ENCODE measurements at places on chromosomes 4 and X.

GRCh38 chr4:171759274-171759673 lies 53.9 kb upstream of the GALNTL6 start:
- DNase-seq = no peak

DNA sequence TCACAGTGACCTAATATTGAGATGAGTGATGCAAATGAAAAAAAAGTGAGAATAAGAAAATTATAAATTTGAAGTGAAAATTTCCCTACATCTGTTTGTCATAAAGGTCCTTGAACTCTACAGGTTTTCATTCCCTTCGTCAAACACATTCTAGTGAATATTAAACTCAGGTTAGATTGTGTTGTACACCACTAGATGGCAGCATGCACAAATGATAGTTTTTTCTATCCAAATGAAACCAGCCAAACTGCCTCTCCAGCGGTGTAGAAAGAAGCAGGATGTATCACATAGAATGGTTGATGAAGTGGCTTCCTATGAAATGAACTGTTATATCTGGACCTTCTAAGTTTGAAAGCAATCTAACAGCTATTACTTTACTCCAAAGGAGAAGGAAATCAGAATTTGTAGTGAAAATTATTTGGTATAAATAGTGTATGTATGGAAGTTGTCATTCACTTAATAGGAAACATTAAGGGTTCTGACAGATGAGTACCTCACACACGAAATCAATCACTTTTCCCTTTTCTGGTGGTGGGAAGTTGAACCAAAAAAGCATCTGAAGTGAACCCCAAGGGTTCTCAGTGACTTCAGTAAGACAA lies 382.7 kb downstream of the UNC5C start:
- peak; percentile 76 for DNase-seq

DNA sequence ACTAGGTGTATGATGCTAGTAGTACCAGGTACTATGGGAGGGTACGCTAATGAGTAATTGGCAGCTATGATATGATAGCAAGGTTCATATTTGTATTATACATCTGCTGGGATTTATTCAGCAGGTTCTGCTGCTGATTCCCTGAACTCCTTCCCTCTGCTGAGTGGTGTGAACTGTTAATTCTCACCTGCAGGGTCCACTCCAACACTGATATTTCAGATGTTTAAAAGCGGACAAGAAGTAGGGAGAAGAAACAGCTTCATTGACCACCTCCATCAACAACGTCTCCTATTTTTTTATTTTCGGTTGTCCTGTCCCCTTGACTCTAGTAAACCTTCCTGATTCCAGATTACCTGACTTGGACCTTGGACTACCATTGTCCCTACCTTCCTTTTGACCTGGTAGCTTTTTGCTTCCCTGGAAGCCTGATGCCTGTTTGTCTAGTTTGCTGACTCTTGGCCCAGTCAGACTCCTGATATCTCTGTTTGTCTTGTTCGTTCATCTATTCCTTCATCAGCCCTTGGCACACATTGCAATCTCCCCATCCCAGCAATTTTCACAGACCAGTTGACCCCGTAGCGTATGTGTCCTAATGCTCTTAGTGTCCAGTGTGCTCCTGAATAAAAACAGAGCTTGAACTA lies 34.0 kb upstream of the RNF128 start:
- DNase-seq = peak; percentile 66

DNA sequence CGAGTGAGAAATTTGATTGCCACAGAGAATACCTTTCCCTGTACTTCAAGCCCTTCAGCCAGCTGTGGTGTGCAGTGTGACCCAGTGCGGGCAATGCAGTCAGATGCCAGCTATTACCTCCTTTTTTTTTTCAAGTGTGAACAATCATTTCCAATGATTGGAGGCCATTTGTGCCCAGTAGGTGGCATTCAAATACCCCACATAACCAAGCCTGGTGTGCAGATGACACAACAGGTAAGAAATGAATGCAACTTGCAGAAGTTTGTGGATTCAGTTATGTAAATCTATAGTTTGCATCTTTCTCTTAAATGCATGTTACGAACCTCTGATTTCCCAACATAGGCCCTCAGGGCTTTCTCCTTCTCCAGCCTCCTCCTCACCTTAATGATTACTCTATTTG lies 98.0 kb downstream of the CLCN4 start:
- DNase-seq = peak; percentile 14

DNA sequence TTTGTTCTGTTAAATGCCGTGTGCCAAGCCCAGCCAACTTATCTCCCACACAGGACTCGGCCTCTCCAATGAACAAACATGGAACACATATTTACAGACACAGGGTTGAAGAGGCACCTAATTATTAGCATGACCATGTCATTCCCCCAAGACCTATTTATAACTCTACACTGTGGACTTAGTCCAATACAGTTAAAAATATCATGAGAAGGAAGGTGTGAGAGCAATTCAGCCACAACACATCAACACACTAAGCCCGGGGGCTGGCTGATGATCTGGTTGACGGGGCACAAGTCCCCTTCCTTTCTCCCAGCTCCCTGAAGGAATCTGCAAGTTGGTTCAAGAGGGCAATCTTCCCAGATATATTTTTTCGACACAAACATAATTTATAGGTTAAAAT lies 28.1 kb downstream of the MANBA start:
- no peak for DNase-seq

DNA sequence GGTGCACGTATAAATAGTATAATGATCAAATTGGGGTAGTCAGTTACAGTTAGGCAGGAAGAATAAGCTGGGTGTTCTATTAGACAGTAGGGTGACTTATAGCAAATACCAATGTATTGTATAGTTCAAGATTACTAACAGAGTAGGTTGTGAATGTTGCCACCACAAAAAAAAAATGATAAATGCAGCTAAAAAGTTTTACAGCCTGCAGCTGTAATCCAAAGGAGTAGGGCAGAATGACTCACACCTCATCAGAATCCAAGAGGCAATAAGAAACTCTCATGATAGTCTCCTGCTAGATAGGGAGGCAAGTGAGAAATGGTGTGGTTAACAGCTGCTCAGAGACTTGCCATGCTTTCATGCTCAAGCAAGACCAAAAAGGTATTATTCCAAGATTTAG lies 19.6 kb upstream of the TCEAL4 start:
- DNase-seq = no peak

DNA sequence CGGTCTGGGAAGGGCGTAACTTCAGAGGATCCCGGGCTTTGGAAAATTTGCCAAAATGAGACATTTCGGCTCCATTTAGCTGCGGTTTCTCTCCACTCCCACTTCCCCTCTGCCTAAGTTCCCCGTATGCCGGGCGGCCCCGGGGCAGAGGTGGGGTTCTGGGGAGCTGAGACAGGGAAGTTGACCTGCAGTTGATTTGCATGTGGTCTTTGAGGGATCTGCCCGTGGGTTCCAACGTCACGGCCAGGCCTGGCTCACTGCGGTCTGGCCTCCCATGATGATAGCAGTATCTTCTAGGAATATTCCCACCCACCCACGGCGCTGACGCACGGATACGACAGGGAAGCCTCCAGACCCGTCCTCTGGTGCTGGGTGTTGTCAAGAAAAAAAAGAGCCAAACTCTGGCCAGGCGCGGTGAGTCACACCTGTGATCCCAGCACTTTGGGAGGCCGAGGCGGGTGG lies 27.3 kb upstream of the CRLF2 start:
- no peak for DNase-seq

- DNase-seq = no peak
These were observed 4.7 kb upstream of the HELT start for GRCh38 chr4:185013417-185014125.

DNA sequence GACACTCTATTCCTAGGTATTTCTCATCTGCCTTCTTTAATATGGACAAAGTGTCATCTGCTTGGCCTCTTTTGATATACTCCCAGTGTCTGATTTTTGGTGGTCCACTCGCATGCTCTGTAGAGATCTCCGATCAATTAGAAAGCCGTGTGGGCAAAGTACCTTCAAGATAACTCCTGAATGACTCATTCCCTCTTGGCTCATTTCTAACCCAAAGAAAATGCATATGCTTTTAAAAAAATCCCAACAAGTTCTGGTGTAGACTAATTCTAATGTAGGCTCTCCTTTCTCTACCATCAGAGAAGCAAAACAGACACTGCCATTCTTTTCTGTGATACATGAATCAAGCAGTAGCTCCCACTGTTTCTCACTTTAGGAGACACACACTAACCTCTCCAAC lies 714.9 kb upstream of the ADGRL3 start:
- no peak for DNase-seq

- DNase-seq = no peak
These were observed 312.8 kb upstream of the SMIM31 start for GRCh38 chr4:164441109-164441508.

DNA sequence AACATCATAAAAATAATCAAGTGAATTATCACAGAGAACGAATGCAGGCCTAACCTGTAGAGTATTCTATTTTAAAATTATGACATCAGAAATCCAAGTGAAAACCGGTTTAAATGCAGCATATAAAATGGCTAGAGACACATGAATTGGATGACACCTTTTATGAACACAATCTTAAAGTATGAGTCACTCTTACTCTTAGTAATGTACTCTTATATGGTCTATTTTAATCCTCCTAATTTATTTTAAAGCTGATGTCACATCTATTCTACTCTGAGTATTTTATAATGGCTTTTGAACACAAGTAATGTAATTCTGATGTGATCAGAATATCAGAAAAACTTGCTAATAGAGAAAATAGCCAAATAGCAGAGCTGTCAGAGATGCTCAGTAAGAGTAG lies 161.4 kb upstream of the RADX start:
- DNase-seq = no peak

GRCh38 chr4:145176641-145177432 lies 3.6 kb downstream of the OTUD4 start:
- DNase-seq = no peak

DNA sequence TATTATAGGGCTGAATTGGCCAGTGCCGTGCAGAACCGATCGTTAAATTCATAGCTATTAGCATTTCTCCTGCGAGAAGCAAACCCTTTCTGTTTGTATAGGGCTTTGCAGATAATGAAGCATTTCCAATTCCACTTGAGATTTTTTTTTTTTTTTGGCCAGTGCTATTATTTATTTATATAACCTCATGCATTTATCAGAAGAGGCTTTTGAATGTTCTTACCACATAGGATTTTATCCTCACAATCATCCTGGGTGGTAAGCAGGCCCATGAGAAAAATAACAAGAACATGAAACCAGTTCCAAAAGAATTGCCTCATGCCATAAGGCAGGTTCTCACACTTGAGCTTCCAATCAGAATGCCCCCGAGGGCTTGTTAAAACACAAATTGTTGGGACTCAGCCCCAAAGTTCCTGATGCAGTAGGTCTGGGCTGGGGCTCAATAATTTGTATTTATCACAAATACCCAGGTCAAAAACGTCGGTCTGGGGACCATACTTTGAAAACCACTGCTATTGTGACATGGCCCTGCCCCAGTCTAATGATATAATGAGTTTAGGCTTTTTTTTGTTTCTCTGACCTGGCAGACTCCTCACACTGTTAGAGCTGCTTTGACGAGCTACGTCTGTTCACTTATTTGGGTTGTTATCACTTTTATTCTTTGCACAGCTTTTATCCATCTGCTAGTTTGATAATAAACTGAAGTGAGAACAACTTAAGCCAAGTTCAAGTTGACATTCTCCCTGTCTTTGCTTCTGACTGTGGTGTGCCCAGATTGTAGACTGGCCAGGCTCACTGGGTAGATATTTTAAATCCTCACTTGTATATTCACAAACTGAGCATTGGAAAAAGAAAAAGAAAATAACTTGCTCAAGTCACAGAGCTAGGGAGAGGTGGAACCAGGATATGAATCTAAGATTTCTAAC lies 20.1 kb downstream of the SUPT20HL1 start:
- no peak for DNase-seq

DNA sequence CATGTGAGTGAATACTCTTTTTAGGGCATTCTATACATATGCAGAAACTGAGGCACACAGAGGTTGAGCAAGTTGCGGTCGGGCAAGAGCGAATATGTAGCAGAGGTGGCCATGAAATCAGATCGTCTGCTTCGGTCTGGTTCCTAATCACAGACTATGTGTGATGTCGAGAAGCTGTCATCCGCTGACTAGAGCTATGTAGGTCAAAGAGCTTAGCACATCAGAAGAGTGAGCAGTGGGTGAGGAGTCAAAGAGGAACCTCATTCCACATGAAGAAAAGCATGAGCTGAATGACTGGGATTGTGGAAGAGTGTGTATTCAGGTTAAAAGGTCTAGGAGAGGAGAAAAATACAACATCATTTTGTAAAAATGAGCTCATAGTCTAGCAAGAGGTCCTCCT lies 19.0 kb downstream of the GAB3 start:
- no peak for DNase-seq

- peak; percentile 69 for DNase-seq
These were observed 15.1 kb downstream of the SLC2A9 start for GRCh38 chr4:10006231-10006600.

DNA sequence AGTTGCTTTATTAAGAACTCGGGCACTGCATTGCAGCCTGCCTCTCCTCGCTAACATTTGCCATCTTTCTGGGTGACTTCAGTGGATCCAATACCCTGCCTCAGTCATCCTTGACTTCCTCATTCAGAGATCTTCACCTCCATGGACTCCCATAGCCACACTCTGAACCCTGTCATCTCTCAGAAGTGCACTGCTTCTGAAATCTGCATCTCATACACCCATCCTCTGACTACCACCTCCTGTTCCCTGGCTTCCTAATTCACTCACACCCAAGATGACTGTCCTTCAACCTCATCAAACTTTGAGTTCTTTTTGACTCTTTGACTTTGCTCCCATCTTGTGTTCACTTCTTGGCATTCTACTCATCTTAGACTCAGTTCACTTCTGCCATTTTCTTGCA lies 25.3 kb upstream of the CYBB start:
- no peak for DNase-seq

DNA sequence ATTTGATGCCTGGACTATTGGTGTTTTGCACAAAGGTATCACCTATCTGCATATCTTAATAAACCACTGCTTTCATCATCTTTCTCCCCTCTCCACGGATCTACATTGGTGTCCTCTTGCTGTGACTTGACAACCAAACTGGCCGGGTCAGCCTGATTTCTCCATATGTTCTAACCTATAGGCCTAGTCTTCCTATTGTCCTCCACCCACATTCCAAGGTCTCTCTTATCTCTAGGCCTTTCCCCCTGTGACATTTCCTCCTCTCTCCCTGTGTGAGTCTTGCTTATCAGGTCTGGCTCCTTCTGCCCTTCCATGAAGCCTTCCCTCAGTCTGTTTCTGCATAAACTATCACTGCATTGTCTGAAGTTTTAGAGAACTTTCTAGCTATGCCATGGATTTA lies 33.7 kb downstream of the ARHGAP24 start:
- no peak for DNase-seq

DNA sequence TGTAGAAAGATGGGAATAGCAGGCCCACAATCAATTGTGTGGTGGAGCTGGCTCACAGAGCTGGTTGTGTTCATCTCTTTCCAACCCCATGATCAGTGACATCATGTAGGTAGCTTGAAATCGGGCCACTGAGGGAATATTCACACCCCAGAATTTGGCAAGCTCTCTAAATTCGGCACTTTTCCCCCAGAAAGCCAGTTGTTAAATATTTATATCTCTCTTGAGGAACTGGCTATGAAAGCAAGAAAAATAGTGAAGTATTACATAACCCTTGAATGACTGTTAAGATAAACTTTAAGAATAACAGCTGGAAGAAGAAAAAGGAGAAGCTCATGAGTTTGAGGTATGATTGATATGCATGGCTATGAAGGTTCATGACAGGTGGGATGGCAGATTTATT lies 38.9 kb downstream of the GPRIN3 start:
- no peak for DNase-seq

- no peak for DNase-seq
These were observed 206.3 kb upstream of the FGF13 start for GRCh38 chrX:138917781-138918180.

Measured in T47D (cell line).